ENCODE measurements at places on chromosomes 6 and 20.

- no peak for DNase-seq
These were observed 224.5 kb downstream of the FOXC1 start for GRCh38 chr6:1834207-1834606.

DNA sequence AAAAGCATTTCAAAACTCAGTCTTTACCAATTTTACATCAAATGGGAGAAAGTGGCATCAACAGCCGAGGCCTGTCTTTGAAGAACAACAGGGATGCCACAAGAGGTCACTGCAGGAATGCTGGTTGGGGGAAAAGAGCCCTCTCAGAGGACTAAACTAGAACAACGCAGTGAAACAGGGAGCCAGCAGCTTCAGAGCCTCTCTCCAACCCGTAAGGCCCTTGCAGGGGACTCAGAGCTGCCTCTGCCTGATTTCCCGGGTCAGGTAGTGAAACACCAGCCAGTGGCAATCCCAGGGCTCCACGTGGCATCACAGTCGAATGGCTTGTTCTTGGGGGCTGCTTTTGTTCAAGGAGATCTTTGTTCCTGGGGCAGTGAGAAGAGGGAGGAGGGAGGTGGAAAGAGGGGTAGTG, 55.0 kb upstream of the KCNK16 start:
- peak; percentile 64 for DNase-seq

DNA sequence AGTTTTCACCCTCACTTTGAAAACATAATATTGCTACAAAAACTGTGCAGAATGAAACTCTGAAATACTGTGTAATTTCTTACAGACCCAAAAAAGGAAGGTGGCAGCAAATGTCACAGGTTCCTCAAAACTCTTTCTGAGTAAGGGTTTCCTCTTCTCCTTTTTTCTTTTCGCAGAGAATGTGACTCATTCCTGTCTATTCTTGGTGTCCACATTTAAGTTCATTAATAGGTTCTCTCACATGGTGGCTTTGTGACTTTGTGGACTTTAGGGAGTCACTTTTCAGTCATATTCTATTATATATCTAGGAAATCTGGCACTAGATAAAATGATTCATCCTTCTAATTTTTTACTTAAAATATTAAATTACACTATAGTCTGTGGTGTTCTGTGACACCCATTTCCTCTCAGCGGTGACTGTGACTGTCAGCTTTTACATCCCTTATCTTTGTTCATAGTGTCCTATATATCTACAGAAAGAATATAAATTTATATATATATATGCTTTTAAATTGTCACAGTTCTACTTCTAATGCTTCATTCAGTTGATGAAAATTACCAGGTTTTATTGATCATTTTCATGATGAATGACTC, 126.8 kb upstream of the HCRTR2 start:
- DNase-seq, result no peak

DNA sequence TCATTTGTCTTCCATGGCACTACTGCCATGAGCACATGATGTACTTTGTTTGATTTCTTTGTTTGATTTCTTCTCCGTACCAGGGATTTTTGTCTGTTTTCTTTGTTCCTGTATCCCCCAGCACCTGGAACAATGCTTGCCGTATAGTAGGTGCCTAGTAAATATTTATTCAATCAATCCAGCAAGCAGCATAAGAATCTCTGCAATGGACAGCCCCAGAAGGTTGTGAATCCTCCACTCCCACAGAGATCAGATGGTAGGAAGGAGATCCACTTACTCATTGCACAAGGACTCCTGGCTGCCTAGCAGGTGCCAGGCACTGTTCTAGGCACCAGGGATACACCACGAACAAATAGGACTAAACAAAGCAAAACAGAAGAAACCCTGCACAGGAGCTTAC, 6.7 kb upstream of the SYNJ2 start:
- no peak for DNase-seq

DNA sequence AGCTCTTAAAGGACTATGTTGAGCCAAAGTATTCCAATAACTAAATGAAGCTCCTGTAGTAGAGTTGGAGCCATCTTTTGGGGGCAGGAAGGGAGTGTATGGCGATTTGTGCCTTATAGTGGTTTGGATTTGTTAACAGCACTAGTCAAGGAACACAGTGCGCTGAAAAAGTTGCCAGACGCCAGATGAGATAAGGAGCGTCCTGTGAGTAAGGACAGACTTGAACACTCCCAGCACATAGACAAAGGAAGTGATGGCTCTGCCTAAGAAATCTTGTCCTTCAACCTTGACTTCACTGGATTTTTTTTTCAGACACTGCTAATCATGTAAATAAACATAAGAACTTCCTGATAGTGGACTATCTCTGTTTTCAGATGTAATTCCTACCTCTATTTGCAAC, 136.9 kb downstream of the TRMT11 start:
- no peak for DNase-seq

DNA sequence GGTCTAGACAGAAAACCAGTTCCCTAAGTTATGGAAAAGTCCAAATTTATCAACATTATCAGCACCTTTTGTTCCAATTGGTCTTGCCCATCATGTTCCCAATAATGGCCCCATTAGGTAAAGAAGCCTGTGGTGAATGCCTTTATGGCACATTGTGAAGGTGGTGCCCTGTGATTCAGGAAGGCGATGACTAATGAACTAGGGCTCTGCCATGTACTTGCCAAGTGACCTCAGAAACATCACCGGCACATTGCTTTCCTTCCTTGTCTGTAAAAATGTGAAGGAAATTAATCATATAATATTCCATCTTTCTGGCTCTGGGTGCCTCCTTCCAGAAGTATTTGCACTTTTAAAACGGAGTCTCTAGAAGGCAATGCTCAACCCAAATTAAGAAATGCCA, 132.3 kb downstream of the UNC5CL start:
- peak; percentile 28 for DNase-seq

- DNase-seq, result no peak
These were observed 612.2 kb downstream of the HDGFL1 start for GRCh38 chr6:23181356-23182110.

GRCh38 chr6:49497304-49497703, 2.4 kb upstream of the GLYATL3 start:
- no peak for DNase-seq

GRCh38 chr6:23250556-23250955, 681.2 kb downstream of the HDGFL1 start:
- DNase-seq, result no peak

- no peak for DNase-seq
These were observed 363.5 kb downstream of the ESR1 start for GRCh38 chr6:152170702-152171667.

DNA sequence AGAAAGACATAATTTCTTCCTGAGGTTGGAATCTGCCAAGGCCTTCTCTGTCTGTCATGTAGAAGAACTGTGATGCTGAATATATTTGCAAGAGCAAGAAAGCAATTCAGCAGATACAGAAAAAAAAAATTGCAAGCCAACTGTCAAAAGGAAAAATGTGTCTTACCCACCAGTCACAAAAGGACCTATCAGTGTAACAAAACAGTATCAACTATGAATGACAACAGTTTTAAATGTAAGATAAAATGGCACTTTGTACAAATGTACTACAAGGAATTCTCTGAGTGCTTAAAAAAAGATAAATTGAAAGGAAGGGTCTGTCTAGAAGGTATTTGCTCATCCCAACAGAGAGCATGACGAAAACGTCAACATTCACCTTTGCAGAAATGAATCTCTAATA, 185.3 kb upstream of the TFAP2D start:
- no peak for DNase-seq

DNA sequence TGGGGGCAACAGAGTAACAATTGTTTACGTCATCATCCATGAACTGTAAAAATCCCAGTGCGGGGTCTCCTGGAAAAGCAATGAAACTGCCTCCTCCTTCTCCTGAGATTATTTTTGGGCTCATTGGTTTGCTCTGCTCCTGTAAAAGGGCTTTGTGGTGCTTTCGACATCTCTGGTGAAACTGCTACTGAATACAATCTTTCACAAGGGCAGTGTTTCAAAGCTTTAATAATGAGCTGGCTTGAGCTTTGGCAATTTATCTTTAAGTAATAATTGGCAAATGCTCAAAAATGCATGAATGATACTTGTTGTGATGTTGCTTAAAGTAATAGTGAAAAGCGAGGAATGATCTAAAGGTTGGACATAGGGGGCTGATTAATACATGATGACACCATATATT, 43.5 kb upstream of the ENPP1 start:
- DNase-seq, result no peak

GRCh38 chr20:19589787-19590362, 168.2 kb upstream of the RIN2 start:
- no peak for DNase-seq

DNA sequence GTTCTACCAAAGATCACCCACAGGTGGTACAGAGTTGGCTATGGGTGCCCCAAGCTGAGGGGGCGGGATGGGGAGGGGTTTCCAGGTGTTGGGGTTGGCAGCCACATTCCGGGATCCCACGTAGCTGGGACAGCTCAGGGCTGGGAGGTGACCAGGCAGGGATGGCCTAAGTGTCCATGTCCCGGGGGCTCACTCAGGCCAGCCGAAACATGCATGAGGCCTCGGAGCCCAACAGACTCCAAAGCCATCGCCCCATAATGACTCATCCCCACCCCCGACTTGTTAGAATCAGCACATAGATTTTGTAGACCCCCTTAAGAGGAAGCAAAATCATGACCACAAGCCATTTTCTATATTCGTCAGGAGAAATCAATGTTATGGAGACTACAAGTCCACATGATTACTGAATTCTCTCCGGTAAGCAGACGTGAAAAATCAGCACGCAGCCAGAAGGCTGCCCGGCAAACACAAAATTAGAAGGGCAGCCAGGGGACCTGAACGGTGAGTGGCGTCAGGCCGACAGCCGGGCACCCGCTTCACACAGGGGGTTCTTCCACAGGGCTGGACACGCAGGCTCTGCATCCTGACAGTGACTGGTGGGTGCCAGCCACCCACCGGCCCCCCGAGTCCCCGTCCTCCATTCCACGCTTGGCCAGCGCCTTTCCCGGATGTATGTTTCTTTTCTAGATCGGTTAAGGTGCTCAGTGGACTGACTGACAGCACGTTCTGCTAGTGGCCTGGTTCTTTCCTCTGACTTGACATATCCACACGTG, 81.2 kb downstream of the RAMACL start:
- no peak for DNase-seq

DNA sequence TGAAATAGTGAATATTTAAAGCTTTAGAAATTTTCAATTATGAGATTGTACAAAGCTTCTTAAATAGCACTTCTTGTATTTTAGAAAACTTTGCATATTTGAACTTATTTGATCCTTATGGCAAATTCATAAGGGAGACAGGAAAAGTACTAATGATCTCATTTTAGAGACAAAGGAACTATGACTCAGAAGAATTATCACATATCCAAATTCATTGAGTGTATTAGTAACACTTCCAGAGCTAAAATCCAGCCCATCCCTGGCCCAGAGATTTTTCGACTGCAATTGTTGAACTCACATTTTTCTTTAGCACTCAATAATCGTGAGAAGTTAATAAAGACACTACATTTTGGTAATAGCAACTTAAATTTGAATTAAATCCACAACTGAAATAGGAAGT, 704.3 kb downstream of the EPM2A start:
- DNase-seq, result no peak

- DNase-seq, result no peak
These were observed 21.1 kb upstream of the NEDD9 start for GRCh38 chr6:11253594-11253993.

DNA sequence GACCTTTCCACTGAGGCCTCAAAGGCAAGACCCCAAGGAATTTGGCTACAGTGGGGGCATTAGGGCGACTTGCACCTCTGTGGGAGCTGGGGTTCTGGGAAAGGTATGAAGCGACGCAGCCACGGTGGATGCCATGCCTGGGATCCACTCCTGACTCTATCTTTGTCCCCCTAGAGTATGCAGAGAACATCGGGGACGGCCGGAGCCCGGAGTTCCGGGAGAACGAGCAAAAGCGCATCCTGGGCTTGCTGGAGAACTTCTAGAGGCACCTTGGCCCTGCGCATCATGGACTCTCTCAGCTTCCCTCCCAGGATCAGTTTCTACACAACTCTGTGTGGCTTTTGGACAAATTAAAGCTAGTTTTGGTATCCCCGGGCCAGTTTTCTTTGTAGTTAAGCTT, 31.2 kb upstream of the VSTM2L start:
- no peak for DNase-seq

DNA sequence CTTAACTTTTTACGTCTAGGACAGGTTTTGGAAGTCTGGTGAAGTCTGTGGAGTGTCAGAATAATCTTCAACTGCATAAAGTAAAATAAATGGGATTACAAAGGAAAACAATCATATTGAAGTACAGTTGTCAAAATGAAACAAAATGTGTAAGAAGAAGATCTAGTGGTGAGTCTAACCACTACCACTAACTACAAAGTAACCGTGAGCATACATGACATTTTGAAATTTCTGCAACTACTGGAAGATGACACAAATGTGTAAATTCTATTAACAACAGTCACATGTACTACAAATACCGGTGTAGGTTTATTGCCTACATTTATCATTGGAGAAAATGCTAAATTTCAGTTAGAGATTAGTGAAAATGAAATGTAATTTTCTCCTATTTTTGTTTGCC, 29.7 kb downstream of the VPS52 start:
- no peak for DNase-seq

- DNase-seq, result no peak
These were observed 154.8 kb upstream of the SLC35B3 start for GRCh38 chr6:8589941-8590729.

- DNase-seq, result no peak
These were observed 27.7 kb downstream of the PCK1 start for GRCh38 chr20:57588596-57588995.

GRCh38 chr6:42104804-42105125, 37.7 kb downstream of the C6orf132 start:
- DNase-seq, result no peak

All from AG08396 (cell line).